ENCODE measurements at places on chromosomes 2 and 18. TPM values are rescaled to one million over a fixed set of nuclear protein-coding genes. Genes with fewer than 3 reads are reported as not detected.

The SERPINB5 gene
- total RNA-seq = 24.2 TPM

The MBD2 gene
- 26.8 TPM for total RNA-seq

The ADCYAP1 gene
- total RNA-seq = not detected

The KIDINS220 gene
- 65.4 TPM for total RNA-seq

All from placental epithelial cell (primary cell).